ENCODE measurements at places on chromosomes 6 and 20.

GRCh38 chr6:146871611-146872425 is 273.0 kb downstream of the ADGB start:
- no peak for DNase-seq

GRCh38 chr6:2192976-2193375 is 52.4 kb downstream of the GMDS start:
- DNase-seq = no peak

DNA sequence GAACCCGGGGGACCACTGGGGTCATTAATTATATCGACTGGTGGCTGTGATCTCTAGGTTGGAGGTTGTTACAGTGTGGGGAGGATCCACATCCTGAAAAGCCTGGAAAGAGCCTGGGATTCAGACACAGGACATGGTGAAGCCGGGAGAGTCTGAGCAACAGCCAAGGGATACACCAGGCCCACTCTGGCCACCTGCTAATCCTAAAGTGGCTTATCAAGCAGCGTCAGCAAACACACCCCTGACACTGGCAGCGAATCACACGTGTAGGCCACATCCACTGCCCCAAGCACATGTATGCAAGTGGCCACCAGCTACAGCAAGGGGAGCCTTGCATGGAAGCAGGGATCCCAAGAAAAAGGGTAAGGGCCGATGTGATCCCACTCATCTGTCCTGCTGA is 41.0 kb downstream of the GFOD1 start:
- no peak for DNase-seq

- DNase-seq = no peak
These were observed 47.8 kb upstream of the PKHD1 start for GRCh38 chr6:52135217-52135616.

DNA sequence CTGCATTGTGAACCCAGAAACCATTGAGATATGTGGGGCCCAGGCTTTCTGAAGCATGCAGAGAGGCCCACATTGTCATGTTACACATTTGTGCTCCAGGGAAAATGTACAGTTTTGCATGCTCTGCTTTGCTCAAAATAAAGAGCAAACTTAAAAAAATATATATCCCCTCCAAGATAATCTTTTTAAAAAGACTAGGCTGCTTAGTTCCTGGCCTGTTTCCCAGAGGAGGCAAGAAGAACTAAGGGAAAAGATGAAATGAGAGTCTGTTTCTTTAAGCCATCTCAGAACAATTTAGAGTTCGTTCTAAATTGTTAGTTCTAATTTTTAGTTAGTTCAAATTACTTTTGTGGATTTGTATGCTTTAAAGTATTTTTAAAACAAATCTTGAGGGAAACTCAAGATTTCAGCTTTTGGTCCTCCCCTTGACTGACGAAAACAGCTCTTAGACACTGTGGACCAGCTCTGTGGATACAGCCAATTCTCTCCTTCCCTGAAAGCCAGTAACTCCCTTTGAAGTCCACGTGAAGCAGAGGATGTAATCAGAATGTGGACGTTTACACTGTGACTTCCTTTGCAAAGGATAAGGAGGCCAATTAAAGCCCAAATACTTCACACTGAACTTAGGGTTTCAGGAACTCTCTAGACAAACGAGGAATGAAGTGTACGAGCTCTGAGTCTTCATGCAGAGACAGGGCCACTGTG is 84.7 kb downstream of the CD164 start:
- DNase-seq = no peak

DNA sequence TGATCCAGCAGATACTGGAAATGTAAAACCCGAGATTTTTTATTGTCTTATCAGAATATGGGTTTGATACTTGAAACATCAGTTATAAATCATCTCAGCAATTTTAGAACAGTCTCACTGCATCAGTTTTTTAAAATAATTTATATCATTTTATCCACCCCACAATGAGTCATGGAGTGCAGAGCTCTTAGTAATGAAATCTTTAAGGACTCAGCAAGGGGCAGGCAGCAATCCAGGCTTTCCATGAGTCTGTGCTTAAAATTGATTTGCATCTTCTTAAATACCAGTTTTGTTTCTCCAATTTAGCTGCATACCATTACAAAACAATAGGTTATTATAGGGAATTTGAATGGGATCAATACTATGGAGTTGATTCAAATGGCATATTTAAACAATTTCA is 832.3 kb downstream of the C6orf118 start:
- DNase-seq = no peak

- DNase-seq = no peak
These were observed 733.5 kb upstream of the MMS22L start for GRCh38 chr6:98016565-98016964.

DNA sequence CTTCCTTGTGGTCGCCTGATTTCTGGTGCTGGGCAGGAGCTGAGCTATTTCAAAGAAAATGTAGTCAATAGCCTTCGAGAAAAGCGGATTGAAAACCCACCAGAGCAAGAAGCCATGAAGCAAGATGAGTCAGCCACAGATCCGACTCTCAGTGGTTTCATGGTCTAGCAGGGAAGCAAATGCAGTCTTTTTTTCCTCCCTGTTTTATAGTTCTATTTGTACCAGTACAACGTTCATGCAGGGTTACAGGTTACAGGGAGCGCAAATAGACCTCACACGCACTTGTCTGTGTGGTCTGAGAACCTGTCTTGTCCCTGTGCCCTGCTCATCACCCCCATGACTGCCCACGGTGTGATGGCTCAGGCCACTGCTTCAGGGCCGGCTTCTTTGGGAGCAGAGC is 309.8 kb upstream of the SUPT3H start:
- no peak for DNase-seq

DNA sequence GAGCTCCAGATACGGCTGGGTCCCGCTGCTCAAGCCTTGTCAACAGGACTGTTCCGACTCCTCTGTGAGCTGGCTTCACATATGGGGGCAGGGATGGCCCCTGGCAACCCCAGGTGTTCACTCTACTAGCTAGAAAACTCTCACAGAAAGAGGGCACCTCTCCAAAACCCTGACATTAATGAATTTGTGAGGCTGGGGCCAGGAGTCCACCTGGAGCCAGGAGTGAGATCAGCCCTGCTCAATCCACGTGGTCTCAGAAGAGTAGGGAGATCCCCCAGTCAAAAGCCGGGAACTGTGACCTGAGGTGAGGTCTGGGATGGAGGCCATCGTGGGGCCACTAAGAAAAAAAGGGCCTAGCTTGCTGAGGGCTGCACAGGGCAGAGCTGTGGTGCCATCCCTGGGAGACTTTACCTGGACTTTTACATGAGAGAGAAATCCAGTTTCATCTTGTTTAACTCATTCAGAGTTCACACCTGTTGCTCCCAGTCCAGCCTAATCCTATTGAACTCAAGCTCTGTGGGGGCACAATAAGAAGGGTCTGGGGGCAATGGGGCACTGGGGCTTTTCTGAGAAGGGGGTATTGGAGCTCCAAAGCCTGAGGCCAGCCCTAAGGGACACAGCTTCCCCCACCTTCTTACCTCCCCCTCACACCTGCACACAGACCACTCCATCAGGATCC is 144.3 kb upstream of the MLN start:
- no peak for DNase-seq

GRCh38 chr20:7859356-7859802 is 80.9 kb downstream of the HAO1 start:
- no peak for DNase-seq

- no peak for DNase-seq
These were observed 112.8 kb downstream of the DACT2 start for GRCh38 chr6:168206661-168207274.

- DNase-seq = no peak
These were observed 207.3 kb downstream of the GMDS start for GRCh38 chr6:2038092-2038491.

DNA sequence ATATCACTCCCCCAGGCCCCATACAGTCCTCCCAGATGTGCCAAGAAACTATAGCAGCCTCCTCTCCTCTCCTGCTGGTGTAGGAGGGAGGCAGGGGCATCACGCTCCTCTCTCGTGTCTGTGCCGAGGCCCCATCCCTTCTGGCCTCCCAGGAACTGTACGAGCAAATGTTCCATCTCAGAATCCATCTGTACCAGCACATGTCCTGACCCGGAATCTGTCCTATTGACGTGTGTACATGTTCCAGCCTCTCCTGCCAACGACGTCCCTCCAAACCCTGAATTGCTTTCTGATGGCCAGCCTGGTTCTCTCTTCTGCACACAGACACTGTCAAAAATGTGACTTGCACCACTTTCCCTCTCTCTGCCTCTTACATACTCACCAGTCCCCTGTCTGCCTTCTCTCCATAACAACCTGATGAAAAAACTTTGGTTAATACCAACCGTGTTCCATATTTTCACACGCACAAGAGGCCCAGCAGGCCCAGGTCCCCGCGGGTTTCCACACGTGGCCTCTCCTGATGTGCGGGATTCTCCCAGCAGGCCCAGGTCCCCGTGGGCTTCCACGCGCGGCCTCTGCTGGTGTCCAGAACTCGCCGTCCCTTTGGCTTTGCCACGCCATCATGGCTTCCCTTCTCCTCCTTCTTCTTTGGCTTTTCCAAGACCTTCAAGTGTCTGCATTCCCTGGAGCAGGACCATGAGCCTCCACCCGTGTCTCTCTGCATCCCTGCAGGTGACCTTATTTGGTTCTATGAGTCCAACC is 125.2 kb upstream of the THBS2 start:
- no peak for DNase-seq

- DNase-seq = no peak
These were observed 134.8 kb downstream of the JPH2 start for GRCh38 chr20:44052166-44052565.

Measured in activated T-cell treated with anti-CD3 and anti-CD28 coated beads for 4 hours (primary cell).